ENCODE measurements at places on chromosomes 4 and X. TPM values are rescaled to one million over a fixed set of nuclear protein-coding genes. Genes with fewer than 3 reads are reported as not detected.

Gene PFKFB1
- 0.10 TPM for total RNA-seq

Gene COL25A1
- not detected for total RNA-seq

Gene MFAP3L
- 3.8 TPM for total RNA-seq

Gene OSTC
- total RNA-seq, result 104 TPM

Gene KIT
- total RNA-seq, result not detected

Gene NAT8L
- total RNA-seq, result 14.7 TPM

Gene TEX13D
- not detected for total RNA-seq

Data from A549 treated with RU486 at 1 μM for 4 hours (cell line).